ENCODE measurements at places on chromosomes 6 and 20. TPM values are rescaled to one million over a fixed set of nuclear protein-coding genes. Genes with fewer than 3 reads are reported as not detected.

DNA sequence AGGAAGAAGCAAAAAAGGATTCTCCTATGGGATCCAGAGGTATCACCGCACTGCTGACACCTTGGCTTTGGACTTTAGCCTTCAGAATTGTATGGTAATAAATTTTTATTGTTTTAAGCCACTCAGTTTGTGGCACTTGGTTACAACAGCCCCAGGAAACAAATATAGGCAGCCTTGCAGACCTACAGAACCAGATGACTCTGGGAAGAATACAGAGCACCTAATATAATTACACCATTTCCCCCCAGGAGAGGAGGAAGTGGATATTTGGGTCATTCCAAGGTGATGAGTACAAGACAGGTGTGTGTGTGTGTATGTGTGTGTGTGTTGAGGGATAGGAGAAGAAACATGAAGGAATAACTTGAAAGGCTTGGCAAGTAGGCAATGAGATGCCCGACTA, 84.2 kb upstream of the ENPP5 start:
- no peak for DNase-seq

Gene TGIF2
- polyA plus RNA-seq = 65.5 TPM

DNA sequence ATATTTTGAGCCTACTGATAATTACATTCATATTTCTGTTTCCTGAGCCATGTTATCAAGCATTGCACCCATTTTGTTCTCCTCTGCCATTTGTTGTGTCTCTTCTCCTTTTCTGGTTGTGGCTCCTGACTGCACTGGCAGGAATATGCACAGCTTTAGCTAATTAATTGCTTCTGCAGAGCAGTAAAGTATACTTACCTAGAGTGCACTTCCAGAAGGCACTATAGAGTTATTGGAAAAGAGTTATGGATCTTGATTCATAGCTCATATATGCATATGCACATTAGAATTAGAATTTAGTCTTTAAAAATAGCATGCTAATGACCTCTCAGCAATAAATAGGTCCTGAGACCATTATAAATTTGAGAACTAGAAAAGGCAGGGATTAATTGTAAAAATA, 262.6 kb downstream of the NKAIN2 start:
- no peak for DNase-seq

Gene IPCEF1
- 7.2 TPM for polyA plus RNA-seq

DNA sequence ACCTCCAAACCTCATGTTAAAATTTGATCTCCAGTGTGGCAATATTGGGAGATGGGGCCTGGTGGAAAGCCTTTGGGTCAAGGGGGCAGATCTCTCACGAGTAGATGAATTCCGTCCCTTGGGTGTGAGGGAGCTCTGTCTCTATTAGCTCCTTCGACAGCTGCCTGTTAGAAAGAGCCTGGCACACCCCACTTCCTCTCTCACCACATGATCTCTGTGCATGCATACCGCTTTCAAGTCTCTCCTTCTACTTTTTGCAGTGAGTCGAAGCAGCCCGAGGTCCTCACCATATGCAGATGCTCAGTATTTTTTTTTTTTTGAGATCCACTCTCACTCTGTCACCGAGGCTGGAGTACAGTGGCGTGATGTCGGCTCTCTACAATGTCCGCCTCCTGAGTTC, 176.9 kb downstream of the SYNDIG1 start:
- no peak for DNase-seq

- DNase-seq = no peak
Measured at GRCh38 chr20:12504779-12505178, 504.0 kb upstream of the SPTLC3 start.

Gene ARMH2
- polyA plus RNA-seq = not detected

DNA sequence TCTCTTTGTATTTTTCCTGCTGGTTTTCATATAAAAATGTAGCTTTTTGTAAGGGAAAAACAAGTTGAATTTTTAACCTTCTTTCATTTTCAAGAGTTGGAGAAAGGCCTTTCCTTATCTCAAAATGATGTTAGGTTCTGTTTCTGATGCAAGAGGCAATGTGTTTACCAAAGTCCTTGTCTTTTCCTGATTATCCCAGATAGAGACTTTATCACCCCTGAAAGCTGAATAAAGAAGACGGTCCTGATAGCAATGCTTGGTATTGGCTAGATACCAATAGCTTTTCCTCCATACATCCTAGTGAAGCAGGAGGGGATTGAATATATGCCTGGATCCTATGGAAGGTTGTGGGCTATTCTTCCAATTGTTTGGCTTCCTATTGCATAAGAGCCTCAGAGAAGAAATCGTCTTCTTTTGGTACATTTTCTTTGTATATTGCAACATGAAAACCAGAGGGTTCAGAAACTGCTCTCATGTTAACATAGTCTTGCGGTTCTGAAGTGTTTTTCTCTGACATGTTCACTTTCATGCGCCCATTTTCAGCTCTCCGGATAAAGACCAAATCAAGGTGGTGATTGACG, 5.5 kb downstream of the PNLDC1 start:
- DNase-seq = no peak

GRCh38 chr6:85449818-85450759, at the start of gene NT5E:
Gene NT5E, plus strand, starts transcription at chr6:85450083. Its CDS starts 57 bp downstream, at chr6:85450140.
- no peak for DNase-seq

GRCh38 chr6:42350911-42351310, 100.8 kb downstream of the TRERF1 start:
- DNase-seq = no peak

Gene TMC2
- polyA plus RNA-seq = 0.20 TPM

DNA sequence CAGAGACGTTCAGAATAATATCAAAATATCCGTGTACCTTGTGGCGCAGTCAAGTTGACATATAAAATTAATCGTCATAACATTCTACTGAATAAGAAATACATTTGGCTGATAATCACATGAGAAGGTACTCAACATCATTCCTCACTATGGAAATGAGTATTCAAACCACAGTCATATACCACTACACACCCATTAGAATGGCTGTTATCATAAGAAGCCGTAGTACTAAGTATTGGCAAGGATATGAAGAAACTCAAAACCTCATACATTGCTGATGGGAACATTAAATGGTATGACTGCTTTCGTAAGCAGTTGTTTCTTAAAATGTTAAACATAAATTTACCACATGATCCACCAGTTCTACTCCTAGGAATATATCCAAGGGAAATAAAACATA, 244.7 kb downstream of the CDKAL1 start:
- no peak for DNase-seq

Gene SLCO4A1
- polyA plus RNA-seq = 3.3 TPM

Gene CST5
- polyA plus RNA-seq = 0.25 TPM

DNA sequence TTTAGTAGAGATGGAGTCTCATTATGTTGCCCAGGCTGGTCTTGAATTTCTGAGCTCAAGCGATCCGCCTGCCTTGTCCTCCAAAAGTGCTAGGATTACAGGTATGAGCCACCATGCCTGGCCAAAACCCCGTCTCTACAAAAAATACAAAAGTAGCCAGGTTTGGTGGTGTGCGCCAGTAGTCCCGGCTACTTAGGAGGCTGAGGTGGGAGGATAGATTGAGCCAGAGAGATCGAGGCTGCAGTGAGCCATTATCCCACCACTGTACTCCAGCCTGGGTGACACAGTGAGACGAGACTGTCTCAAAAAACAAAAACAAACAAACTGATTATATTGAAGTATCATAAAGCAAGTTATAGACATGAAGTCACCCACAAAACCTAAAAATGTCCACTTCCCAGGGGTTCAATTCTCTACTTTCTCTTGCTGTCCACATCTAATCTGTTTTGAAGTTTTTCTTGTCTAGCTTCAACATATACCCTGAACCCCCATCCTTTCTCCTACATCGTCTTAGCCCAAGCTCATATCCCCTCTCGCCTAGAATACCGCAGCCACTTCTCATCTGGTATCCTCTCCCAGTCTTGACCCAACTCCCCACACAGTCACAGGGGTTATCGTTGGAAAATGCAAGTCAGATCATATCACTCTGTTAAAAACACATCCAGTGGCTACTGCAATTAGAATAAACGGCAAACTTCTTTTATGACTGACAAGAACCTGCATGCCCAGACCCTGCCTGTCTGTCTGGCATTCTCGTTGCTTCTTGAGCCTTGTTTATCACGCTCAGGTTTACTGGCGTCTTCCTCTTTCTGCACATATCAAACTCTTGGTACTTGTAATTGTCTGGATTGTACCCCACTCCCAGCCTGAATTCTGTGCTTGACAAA, 20.1 kb upstream of the NCOA3 start:
- DNase-seq = no peak

DNA sequence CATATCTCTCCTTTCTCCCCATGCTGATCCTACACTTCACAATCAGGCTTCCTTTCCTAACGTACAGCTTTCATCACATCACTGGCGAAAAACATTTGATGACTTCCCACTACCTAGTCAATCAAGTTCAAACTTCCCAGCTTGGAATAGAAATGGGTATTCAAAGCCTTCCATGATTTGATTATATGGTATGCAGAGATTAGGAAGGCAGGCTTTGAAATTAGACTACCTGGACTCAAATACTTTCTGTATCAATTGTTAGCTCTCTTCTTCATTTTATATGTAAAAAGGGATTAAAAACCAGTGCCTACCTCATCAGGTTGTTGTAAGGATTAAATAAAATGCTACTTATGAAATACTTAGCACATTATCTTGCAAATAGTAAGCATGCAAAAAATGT, 7.7 kb downstream of the NCOA6 start:
- no peak for DNase-seq

DNA sequence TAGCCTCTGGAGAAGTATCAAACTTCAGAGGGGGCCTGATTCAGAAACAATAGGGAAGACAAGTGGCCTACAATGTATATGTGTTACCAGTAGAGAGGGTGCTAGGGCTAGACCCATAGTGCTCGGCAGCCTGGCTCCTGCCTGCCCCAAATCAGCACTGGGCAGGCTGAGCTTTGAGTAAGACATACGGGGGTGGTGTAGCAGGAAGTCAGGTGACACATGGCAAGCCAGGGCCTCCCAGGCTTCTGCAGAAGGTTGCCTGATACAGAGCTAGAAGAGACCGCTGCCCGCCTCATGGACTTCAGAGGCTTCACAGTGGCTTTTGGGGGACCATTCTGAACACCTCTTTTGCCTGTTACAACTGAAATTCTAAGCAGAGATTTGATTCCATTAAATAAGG, 43.4 kb downstream of the RALY start:
- no peak for DNase-seq

DNA sequence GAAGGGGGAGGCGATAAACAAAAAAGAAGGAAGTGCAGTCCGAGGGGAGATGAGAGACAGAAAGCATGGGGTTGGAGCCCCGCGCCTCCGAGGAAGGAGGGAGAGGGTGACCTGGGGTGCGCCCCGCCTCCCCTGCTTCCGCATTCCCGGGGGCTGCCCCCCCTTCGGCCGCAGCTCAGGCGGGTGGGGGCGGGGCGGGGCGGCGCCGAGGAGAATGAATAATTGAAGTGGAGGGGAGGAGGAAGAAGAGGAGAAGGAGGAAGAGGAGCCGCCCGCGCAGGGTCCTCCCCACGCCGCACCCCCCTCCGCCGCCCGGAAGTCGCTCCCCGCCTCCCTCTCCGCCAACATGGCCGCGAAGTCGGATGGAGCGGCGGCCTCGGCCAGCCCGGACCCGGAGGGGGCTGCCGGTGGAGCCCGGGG, at the start of gene XKR7:
Gene XKR7 (plus strand): TSS at position 322 of the 420 bp plus-strand sequence. CDS start 25 bp downstream, at position 347.
- DNase-seq = no peak

Data from renal cortex interstitium (tissue), 15 donors.